M059J (cell line): ENCODE measurements at places on chromosomes 3 and 15.
A peak's percentile ranks its signal among the peaks of the same experiment; 100 is the strongest.

DNA sequence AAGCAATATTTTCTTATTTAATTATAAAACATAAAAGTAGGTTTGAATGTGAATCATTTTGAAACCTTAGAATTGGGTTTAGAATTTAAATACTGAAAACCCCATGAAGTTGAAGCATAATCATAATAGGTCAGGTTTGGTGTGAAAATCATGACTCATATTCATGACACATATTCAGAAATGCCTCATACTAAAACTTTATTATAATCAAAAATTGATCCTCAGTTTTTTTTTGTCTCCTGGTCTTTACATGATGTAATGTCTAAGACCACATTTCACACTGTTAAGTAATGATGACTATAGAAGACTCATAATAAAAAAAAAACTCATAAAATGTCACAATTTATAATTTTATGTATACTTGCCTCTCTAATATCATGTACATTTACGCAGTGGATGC lies 190.4 kb downstream of the FOXP1 start:
- no peak for DNase-seq

DNA sequence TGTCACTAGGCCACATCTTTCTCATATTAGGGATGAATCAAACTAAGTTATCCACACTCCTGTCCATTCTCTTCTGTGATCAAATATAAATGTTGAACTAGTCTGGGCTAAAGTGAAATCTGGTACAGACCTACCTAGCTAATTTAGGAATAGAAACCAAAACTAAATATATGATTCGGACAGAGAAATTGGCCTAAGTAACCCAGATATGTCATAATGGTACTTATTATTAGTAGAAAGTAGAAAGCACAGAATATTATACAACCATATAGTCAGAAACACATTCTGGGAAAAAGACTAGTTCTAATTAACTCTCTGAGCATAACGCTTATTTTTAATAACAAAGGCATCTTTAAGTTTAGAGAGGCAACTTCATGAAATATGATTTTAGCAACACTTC lies 389.0 kb downstream of the LSAMP start:
- DNase-seq: no peak

- no peak for DNase-seq
These were observed 461.5 kb upstream of the NR2F2 start for GRCh38 chr15:95868970-95869369.

GRCh38 chr3:45417930-45418847 lies 29.8 kb downstream of the LARS2 start:
- DNase-seq: peak; percentile 5

DNA sequence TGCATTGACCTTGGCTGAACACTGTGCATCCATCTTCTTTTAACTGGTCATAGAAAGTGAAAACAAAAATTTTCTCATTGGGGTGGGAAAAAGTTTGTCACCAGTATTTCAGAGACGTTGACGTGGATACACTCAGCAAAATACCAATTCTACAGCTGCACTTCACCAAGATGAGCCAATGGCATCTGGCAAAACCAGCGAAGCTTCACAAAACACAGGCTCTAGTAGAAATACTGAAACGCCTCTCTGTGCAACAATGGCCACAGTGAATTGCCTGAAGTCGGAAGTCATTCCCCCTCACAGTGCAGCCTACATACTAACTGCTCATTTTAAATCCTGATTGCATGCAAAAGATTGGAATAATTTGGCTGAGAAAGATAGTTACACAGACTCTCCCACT lies 17.0 kb downstream of the PCYT1A start:
- DNase-seq: no peak

GRCh38 chr3:180068023-180068422 lies 31.3 kb upstream of the PEX5L start:
- no peak for DNase-seq

DNA sequence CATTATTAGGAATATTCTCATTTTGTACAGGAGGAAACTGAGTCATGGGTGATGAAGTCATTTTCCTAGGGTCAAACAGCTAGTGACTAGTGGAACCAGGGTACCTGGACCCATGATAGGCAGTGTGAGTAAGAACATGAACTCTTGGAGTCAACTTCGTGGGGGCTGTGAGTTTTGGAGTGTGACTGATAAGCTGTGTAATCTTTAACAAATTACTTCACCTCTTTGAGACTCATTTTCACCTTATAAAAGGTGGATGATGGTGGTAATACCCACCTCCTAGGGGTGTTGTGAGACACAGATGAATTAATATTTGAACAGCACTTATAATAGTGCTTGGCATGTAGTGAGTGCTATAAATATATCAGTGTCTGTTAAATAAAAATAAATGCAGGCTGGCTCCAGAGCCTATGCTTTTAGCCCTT lies 9.1 kb downstream of the SEMA6D start:
- no peak for DNase-seq

DNA sequence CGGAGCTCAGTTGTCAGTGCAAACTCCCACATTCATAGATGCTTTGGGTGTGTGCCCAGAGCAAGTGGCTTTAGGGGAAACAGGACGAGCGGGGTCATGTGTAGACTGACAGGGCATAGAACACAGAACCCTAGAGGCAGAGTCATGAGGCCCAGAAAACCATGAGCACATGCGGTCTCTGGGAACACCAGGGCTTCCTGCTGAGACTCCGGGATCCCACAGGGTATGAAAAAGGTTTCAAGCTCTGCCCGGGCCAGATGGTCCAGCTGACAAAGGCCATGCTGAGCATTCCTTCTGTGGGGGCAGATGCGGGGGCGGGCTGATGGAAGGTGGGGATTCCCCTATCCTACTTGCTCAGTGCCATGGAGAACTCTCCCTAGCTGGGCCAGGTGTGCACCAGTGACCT lies 44.8 kb downstream of the ROPN1B start:
- DNase-seq: no peak

DNA sequence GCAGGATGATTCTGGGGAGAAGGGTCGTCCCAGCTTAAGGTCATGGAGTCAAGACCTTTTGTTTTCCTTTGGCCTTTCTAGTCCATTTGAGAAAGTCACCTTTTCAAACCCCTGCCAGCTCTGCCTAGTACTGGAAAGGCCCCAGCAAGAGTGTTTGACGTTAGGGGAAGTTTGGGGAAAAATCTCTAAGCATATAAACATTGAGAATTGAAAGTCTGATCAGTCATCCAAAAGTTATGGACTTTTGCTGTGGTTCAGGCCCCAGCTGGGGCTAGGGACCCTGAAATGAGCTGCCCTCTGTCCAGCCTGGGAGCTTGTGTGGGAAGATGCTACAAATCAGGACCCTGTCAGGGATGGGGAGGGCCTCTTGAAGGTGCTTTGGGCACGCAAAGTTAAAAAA lies 21.6 kb downstream of the SLC6A6 start:
- DNase-seq: no peak

DNA sequence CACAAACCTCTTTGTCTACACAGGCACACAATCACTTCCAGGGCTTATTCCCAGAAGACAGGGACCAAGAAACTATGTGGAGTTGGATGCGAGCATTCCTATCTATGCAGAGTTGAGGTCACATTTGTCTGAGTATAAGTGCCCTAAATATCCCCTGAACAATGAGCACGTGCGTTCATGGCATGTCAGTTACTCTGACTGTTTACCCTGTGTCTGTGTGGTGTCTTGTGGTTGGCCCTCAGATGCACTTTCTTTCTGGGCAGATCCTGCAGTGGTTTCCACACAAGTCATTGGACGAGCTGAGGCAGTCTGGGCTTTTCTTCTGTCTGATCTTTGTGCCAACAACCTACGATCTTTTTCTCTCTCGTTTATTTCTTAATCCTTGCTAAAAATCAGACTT lies 134.5 kb downstream of the FBN1 start:
- no peak for DNase-seq

DNA sequence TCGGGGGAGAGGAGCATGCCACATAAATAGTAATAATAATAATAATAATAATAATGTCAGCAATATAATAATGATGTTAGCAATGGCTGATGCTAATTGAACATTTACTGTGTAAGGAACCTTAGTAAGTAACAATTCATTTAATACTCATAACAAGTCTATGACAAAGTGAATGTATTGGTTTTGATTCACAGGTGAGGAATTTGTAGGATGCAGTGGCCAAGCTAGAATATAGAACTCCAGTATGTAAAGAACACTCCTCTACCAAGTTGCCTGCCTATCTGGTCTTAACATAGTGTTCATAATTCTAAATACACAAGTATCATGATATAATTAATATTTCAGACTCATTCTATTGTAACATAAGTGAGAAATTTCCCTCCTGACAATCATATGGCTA lies 1016.5 kb downstream of the ROBO1 start:
- no peak for DNase-seq

DNA sequence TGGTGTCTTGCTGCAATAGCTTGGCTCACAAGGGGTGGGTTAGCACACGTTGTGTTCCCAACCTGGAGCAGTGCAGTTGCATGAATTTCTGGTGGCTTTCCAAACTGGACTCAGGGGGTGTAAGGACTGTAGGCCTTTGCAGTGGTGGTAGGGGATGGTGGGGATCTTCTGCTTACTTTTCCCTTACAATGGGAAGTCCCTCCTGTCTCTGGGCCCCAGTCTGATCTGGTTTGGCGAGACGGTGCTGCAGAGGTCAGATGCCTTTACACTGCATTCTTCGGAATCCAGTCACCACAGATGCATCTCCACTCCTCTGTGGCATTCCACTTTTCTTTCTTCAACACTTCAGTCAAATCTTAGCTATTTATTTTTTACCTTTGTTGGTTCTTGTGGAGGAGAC lies 132.1 kb downstream of the DOCK3 start:
- peak; percentile 64 for DNase-seq

- peak; percentile 6 for DNase-seq
These were observed 353.5 kb downstream of the MCTP2 start for GRCh38 chr15:94584833-94585244.

DNA sequence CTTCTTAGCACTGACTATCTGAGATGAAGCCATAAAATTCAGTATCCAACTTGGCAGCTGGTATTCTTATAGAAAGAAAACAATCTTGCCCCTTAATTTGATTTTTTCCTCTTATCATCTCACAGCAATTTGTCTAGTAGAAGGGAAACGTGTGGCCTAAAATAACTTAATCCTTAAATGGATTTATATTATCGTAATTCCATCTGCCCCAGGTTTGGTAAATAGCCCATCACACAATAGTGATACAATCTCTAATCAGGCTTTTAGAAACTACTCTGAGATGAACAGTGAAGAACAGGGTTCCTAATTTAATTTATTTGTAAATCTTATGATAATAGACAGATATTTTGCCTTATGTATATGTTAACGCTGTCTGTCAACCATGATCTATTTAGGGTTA lies 24.8 kb downstream of the PEX5L start:
- no peak for DNase-seq

- no peak for DNase-seq
These were observed 397.3 kb upstream of the PROK2 start for GRCh38 chr3:72182206-72182605.

- no peak for DNase-seq
These were observed 107.0 kb downstream of the IQSEC1 start for GRCh38 chr3:12965999-12966846.

DNA sequence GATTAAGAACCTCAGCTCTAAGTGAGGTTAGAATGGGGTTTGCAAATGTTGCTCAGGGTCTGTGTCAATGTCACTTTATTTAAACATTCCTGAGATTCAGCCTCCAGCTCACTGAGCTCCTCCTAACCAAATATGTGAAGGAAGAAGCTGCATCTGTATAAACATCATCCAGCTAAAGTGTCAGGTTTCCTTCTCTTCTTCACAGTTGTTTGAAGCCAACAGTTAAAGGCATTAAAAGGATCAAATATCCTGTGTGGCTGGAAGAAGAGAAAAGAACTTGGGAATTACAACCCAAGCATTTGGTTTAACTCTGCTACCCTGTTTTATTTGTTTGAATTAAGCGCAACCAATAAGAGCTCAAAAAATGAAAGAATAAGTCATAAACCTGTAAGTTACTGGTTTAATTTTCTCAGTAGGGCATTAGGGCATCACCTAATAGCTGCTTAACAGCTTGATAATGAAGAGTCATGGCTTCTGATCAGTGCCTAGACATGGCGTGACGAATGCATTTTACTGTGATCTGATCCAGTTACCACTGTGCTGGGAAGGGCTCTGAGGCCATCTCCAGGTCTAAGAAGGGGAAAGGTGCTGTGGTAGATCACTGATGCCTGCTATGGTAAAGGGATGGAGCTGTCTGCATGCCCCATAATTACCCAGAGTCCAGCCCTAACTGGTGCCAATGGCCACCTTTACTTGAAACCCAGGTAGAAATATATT lies 165.7 kb upstream of the TSC22D2 start:
- DNase-seq: peak; percentile 63

GRCh38 chr15:46242935-46243334 lies 608.1 kb downstream of the SQOR start:
- no peak for DNase-seq

DNA sequence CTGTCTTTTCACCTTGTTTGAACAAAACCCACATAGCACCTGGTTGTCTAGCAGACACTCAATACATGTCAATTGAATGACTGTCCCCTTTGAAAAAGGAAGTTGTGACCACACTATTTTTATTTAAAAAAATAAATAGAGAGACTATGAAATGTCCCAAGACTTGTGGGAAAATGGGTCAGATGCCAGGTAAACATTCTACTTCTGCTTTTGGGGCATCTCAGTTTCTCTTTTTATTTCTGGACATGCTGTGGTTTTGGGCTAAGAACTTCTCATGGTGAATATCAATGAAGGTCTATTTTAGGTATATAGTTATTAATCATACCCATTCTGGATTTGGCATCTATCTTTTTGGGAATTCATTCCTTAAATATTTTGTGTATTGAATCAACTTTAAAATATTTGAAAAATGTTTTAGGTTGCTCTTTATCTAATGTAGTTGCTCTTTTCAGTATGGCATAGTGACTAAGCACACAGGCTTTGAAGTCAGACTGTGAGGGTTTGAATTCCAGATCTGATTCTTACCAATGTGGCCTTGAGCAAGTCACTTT lies 4.4 kb downstream of the TMEM45A start:
- peak; percentile 91 for DNase-seq

DNA sequence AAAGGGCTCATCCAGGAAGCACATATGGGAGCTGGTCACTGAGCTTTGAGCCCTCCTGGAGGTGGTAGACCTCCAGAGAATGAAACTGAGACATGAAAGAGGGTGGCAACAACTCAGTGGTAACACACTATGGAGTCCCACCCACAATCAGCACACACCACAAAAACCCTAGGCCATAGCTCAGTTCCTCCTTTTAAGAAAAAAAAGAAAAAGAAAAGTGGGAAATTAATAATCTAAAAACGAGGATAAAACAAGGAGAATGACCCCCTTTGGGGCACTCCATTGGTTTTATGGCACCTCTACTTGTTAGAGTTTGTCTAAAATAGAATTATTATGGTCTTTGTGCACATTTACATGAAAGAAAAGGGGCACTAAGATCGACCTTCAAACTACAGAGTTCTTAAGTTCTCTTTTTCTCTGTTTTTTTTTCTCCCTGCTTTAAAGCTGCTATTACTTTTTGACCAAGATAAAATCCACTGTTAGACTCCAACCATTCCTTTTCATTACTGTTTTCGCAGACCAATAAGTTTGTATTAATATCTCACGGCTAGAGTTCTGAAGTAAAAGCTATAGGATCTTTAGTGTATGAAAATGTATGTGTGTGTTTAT lies 40.2 kb upstream of the ZBTB20 start:
- DNase-seq: no peak

GRCh38 chr3:60669636-60670035 lies 581.6 kb downstream of the FHIT start:
- DNase-seq: no peak

- DNase-seq: no peak
These were observed 16.2 kb upstream of the CHD2 start for GRCh38 chr15:92883876-92884435.
